NK-92 treated with Interleukin-12 subunit alpha and Interleukin-12 subunit beta, amount 100 ng/mL, for 24 hours (cell line): ENCODE measurements at places on chromosomes 12 and 14.

GRCh38 chr14:90805084-90805391 is 11.2 kb downstream of the TTC7B start:
- no peak for DNase-seq

DNA sequence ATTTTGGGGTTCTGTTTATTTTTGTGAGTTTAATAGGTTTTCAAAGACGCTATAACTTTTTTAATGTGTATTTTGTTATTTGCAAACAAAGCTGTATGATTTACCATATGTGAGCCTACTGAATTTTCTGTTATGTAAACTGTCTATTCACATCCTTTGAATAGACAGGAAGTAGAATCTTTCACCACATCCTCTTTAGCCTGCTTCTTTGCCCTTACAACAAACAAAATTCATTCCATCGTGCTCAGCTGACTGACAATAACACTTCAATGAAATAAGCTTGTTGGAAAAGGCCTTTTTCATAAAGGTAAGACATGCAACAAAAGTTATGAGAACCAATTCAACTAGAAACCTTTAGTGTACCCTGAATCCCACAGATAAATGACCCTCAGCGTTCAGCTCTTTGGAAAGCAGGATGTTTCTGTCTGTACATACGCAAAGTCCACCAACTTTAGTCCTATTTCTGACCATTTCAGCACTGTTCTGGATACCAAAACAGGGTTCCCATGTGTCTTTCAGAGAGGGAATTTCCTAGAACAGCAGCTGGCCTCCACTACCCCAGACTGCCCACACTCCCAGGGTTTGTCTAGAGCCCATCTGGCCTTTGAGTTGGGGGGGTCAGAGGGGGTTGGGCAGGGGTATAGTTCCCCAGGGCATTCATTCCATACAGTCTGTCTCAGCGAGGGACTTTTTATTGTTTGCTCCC is 71.3 kb downstream of the DUSP6 start:
- no peak for DNase-seq

- DNase-seq = no peak
Measured at GRCh38 chr12:110560946-110561345, 22.2 kb downstream of the PPTC7 start.

DNA sequence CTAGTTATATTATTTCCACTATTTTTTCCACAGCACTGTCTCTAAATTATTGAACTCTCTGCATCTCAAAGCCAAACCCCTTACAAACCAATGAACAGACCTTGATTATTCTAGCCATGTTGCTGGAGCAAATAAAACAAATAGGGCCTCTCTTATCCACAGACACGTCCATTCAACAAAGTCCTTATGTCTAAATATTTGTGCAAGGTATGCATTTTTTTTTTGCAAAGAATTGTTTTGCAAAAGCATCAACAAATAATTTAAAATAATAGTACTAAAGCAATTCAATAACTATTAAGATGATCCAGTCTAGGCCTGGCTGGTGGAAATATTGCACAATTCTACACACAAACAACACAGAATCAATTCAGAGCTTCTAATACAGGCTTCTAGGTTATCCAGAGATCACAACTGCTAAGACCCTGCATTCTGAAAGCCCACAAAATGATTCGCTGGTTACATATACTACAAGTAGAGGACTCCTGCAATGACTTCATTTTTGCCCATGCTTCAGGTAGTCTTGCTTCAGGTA is 221.0 kb downstream of the SLC25A21 start:
- no peak for DNase-seq

- peak; percentile 37 for DNase-seq
Measured at GRCh38 chr12:6195665-6196535, 4.3 kb upstream of the CD9 start.

- DNase-seq = no peak
Measured at GRCh38 chr12:120048263-120048662, 59.2 kb downstream of the BICDL1 start.

- DNase-seq = no peak
Measured at GRCh38 chr14:74018174-74018585, 908 bp downstream of the ENTPD5 start.

DNA sequence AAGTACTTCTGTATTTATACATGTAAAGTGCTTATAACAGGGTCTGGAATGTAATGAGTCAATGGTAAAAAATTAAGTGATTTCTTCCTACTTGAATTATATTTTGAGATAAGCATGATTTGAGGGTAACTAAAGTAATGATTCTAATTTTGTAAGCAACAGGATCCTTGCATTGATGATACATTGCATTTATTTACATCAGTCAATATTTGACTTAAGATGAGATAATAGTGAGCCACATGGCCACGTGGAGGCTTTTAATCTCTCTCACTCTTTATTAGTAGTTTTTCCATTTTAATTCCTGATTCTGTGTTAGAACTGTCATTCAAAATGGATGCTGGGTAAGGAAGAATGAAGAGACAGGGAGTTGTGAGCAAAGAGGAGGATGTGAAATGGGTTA is 298.1 kb upstream of the PRICKLE1 start:
- no peak for DNase-seq

DNA sequence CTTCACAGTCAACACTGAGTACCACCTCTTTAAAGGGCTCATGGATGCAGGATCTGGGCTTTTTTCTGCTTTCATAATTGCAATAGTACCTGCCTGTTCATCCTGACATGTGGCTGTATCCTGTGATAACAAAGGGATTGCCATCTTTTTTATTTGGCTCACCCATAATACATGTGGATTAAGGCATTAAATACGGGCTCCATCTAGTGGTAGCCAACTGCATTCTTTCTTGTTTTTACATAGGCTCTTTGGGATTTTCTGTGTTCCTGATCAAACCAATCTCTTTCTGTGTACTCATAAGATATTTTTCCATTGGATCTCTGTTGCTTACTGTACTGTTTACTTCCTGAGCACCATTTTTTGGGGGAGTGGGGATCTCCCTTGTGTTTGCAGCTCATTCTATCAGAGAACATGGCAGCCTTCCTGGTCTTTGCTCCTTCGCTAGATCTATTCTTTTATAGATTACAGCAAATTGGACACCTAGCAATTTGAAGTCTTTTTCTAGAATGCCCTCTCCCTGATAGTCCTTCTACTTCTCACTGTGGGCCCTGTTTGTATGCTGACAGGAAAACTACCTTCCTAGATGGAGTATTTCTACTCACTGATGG is 723.4 kb upstream of the MDGA2 start:
- no peak for DNase-seq

DNA sequence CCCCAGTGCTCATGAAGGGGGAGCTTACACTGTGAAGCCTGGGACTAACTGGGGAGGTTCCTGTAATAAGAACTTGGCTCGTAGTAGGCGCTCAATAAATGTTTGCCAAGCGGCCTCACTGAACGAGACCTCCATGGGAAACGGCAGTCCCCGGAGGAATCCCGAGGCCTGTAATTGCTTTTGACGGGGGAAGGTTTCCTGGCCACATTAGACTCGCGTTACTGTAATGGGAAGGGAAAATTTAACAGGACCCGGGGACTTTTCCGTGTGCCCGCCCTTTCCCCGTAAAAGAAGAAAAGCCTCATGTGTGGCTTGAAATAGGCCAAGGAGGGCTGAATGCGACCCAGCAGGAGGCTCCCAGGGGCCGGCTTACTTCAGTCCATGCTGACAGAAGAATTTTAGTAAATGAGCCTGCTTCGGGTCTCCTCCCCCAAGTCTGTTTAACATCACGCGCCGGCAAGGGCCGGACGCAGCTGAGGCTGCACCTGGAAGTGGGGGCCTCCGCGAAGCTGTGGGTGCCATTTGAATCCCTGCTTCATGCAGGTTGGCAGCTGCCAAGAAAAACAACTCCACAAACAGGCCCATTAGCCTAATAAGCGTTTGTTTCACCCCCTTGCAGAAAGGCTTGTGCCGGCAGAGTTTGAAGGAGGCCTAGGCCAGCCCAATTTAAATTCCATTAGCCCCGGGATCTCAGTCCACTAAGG is 39.8 kb upstream of the PWP1 start:
- no peak for DNase-seq

- DNase-seq = no peak
Measured at GRCh38 chr12:115755061-115755724, 522.3 kb downstream of the MED13L start.

DNA sequence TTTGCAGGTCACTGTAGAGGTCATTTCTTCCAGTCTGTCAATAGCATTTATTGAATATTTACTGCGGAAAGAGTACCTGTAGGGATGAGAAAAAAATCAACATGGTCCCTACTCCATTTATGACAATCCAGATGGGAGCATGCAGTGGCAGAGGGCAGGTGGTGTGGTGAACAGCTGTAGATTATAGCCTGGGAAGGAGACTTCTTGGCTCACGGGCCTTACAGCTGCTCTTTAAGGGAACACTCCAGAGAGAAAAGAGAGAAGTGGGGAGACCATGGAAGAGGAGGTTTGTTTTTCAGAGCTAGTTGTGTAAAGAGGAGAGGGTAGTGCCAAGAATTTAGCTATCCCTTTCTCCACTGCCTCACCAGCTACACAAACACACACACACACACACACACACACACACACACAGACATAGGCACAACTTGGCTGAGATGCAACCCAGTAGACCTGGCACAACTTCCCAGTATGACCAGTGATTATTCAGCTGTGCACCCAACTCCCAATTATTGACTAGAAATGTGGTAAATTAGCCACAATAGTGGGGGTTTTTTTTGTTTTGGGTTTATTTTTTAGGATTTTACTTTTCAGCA is 41.0 kb downstream of the GPHB5 start:
- no peak for DNase-seq

- DNase-seq = no peak
Measured at GRCh38 chr12:26874501-26875296, 41.7 kb upstream of the ITPR2 start.

- DNase-seq = no peak
Measured at GRCh38 chr14:104519721-104520120, 59.8 kb upstream of the C14orf180 start.
